Islet precursor cell (in vitro differentiated cells): ENCODE measurements at places on chromosomes 11 and 22.

DNA sequence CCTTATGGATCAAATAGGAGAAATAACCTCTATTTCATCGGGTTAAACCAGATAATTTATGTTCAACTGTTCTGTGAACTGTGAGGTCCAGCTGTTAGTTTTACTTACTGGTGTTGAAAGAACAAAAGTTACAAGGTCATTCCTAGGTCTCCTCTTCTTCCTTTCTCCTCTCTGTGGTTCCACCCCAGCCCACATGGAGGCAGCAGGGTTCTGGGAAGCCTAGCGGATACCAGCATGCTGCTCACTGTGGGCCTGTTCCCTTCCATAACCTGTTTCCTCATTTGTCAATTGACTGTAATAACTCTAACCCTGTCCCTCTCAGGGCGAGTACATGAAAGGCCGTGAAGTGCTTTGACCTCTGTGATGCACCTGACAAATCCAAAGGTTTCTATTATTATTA is 27.8 kb downstream of the RELT start:
- DNase-seq = peak; percentile 87

DNA sequence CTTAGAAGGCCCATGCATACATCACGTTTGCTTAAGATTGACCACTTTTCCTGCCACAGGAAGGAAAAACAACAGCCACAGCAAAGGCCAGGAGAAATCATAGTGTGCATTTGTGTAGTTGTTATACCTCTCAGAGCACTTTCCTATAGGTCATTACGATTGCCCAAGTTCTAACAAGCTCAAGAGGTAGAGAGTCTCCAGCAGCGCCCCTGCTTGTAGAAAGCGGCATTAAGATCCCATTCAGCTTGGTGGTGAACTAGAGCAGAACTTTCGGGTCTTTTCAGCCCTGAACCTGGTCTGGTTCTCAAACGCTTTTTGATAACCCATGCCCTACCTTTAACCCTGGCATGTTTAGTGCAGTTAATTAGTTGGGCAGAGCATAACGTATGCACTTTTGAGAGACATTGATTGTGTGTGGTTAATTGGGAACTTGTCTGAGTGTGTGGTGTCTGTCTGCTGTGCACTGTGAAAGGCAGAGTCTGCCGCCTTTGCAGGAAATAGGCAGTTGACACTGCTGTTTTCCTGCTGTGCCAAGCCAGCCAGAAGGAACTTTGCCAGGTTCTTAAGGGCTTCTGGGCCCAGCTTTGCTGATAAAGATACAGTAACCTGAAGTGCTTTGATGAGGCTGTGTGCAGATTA is 109.9 kb upstream of the CLMP start:
- DNase-seq = no peak

DNA sequence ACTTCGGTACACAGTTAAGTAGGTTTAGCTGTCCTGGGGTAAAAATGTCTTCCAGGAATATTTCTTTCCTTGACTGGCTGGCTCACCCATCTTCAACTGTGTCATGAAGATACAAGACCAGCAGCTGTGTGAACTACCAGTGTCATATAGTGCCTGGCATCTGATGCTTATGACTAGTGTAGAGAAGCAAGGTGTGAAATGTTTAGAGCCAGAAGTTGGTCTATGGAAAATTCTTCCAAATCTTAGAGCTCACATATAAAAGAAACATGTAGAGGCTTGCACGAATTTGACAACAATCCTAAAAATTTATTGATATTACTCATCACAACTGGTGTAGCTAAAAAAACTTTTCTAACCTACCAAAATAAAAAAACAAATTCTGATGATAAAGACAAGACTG is 54.4 kb downstream of the ARL14EP start:
- DNase-seq = no peak

- no peak for DNase-seq
Observed at GRCh38 chr11:64085906-64086257, 50.2 kb downstream of the FLRT1 start.

- DNase-seq = no peak
Observed at GRCh38 chr11:47308050-47308823, 38.3 kb downstream of the MADD start.

GRCh38 chr11:30535818-30536217 is 50.3 kb downstream of the MPPED2 start:
- DNase-seq = no peak

DNA sequence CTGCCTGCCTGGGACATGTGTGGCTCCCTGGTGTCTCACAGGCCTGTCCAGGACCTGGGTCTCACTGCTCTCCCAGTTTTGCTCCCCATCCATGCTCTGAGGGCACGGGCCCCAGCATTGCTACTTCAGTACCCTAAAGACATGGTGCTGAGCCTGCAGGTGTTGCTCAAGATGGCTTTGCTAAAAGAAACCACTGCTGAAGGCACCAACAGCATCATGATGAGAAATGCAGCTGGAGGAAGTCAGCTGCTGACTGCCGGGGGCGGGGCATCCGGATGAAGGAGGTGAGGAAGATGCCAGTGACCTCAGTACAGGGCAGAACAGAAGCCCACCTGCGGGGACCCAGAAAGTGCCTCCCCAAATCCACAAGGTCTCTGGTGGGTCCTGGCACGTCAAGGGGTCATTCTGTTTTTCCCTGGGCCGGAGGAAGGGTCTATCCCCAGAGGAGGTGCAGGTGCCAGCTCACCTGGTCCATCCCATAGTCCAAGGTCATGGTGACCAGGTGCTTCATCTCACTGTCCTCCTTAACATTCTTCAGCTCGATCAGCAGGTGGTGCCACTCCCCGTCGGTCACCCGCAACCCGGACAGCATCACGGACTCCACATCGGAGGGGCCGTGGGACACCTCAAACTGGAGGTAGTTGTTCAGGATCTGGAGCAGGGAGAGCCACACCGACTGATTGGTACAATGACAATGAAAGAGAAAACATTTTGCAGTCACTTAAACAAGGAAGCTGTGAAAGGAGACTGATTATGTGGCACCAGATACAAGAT is 63.9 kb downstream of the TRMU start:
- no peak for DNase-seq

GRCh38 chr22:38243007-38243765 is 29.6 kb downstream of the TMEM184B start:
- DNase-seq = no peak

DNA sequence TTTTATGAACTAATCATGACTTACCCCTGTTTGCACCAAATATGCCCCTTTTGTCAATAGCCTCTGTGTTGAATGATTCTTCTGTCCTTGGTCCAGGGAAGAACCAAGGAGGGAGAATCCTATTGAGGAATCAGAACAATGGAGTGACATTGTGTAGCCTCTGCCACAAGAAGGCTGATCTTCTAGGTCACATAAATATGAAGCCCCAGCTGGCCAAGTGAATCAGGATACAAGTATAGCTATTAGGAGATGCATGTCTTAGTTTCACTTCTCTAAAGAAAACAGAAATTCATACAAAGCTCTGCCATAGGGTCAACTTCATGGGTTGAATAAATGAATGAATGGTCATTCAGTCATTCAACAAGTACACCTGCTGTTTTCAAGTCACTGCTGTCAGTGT is 118.2 kb upstream of the BLID start:
- DNase-seq = no peak

DNA sequence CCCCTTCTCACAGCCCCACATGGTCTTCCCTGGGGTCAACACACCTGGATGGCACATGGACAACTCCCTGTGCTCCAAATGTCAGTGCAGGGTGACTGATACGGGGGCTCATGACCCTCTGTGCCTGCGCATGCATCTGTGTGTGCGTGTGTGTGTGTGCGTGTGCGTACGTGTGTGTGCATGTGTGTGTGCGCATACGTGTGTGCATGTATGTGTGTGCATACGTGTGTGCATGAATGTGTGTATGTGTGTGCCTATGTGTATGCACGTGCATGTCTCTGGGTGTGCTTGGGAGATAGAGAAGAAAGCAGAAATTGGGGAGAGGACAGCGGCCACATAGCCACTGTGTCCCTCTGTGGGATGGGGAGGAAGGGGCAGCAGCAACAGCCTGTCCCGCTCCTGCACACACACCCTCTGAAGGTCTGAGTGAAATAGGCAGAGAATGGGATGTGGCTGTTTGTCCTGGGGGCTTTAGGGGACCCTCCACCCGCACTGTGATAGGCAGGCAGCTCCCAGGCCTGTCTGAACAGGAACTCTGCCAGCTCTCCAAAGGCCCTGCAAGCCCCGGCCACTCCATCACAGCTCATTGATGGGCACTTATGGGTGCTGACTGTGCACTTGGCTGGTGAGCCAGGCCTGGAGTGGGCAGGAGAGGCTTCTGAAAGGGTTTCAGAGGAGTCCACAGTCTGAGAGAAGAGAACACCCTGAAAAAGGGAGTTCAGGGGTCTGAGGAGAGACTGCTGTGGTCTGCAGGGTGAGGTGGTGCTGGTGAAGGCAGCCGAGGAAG is 28.7 kb upstream of the PICK1 start:
- DNase-seq = no peak

DNA sequence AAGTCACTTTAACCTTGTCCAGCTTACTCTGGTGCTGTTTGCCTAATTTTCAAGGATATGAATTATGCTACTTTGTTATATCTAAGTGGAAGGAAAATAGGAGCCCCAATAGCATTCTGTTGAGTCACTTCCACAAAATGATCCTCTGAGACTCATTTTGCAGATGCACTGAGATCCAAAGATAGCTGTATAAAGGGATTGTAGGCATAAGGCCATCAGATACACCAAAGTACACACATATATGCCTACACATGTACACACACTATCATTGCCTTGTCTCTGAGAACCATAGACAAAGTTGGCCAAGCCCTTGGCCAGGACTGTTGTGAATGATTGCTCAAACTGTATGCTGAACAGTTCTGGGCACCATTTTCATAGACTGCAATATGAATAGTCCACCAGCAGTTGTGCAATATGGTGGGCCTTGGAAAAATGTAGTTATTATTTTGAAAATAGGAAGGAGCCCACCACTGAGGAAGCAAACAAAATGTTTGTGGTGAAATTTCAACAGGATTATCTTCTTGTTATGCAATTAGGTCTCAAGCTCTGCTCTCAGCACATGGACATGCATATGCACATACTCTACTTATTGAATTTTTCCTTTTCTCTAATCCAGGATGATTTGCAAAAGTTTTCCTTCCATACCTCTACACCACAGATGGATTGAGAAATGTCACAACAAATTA is 186.0 kb upstream of the CTSC start:
- DNase-seq = no peak

GRCh38 chr11:5611627-5612026 is 13.2 kb upstream of the TRIM34 start:
- DNase-seq = no peak

GRCh38 chr11:9399466-9399865 is 15.0 kb downstream of the IPO7 start:
- DNase-seq = no peak

- no peak for DNase-seq
Observed at GRCh38 chr22:26939466-26939865, 282.1 kb downstream of the MIAT start.

GRCh38 chr11:57662893-57663292 is 5.0 kb upstream of the ZDHHC5 start:
- DNase-seq = no peak

GRCh38 chr11:14537134-14537599 is 17.0 kb upstream of the PSMA1 start:
- DNase-seq = no peak

- peak; percentile 51 for DNase-seq
Observed at GRCh38 chr11:69640260-69640994, 529 bp upstream of the CCND1 start.

DNA sequence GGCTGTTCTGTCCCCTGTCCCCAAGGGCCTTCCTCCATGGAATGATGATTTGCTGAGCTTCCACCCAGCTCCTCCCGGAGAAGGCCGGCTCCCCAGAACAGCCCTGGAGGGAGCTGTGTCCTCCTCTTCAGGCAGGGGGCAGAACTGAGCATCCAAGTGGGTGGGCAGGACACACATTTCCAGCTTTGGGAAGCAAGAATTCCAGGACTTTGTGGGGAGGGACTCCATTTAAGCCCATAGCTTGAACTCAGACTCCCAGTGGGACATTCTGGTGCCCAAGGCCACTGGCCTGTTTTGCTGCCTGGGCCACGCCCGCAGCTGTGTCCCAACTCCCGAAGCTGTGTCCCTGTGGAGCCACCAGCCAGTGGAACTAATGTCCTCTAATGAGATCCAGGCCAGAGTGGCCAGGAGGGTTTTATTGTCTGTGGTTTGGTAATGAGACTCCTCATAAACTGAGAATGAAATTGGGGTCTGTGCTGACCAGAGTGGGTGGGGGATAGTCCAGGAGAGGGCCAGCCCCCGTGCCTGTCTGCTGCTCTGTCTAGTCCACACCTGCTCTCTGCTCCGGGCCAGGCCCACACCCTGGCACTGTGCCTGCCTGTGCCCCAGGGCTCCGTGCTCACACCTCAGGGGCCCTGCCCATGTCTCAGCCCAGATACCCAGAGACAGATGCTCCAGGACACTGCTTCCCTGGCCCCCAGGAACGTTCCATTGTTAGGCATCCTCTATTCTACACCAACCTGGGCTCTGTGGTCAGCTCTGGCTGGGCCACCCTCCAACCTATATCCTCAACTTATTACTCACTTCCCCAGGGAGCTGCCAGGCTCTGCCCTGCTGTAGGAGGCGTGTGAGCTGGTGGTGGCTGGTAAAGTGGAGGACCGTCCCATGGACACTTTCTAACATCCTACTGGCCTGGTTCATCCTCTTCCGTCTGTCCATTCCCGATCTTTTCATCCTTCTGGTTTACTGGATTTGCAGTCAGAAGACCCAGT is 7.6 kb downstream of the NECTIN1 start:
- DNase-seq = peak; percentile 83
